ENCODE measurements at places on chromosomes 7 and 10.

GRCh38 chr7:40676221-40676620, 541.4 kb downstream of the SUGCT start:
- no peak for DNase-seq

- no peak for DNase-seq
These were observed 117.9 kb upstream of the TMEM168 start for GRCh38 chr7:112908086-112908485.

DNA sequence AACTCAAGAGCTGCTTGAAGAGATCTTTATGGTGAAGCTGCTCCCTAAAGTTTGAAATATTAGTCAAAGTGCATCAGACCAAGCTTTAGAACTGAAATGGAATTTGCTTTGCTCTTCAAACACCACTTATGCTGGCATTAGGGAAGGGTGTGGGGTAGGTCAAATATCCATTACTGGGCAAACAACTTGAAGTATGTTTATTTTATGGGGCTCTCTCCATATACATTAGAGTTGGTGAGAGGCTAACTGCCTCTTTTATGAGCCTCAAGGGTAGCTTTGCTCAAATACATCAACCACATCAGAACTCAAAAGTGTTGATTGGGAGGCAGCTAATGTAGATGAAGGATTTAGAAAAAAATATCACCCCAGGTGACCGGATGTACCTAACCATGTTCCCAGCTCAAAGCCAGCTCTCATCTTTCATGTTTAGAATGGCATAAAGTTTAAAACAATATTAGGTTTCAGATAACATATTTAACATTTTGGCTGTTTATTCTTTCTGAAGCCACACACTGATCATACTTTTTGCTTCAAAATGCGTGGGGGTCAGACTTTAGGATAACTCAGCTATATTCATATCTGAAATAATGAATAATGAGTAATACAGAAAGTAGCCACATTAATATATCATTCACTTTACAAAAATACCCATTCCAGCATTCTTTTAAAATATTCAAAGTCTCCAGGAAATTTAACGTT, 318.6 kb downstream of the PTEN start:
- DNase-seq: no peak

DNA sequence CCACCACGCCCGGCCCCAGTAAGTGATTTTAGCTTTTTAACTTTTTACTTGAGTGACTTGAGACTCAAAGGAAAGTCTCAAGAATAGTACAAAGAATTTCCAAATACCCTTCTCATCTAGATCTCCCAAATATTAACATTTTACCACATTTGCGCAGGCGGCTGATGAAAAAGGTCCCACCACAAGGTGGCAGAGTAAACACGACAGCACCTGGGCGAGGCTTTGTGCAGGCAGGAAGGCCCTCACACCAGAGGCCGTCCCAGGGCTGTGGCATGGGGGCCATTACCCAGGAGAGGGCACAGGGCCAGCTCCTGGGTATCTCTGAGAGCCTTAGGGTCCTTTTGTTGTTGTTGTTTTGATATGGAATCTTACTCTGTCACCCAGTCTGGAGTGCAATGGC, 50.0 kb upstream of the WIPI2 start:
- DNase-seq: peak; percentile 32

GRCh38 chr10:47026301-47027107, 115.3 kb downstream of the PTPN20 start:
- DNase-seq: no peak

DNA sequence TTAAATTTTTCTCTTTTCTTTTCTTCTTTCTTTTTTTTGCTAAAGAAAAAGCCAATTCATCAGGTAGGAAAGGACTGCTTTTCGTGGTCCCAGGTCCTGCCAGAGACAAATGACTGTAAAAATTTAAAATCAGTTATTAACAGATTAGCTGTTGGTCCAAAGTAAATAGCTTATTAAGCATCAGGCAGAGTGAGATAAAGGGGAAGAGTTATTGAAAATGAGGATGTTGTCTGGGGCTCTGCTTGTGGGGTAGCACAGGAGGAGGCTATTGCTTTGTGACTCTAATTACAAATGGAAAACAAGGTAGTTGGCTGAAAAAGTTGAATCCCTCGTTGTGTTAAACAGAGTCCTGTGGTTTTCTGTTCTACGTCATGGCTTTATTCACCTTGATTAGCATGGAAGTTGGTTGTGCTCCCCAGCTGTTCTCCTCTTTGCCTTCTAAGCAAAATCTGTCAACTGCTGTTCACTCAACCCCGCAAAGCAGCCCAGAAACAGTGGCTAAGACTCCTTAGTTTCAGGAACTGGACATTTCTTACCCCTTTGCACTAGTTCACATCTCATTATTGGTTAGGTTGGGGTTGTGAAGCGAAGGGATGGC, 128.9 kb downstream of the SNX10 start:
- no peak for DNase-seq

GRCh38 chr7:5217851-5218331, 27.9 kb downstream of the WIPI2 start:
- DNase-seq: no peak

- no peak for DNase-seq
These were observed 2.7 kb downstream of the LAMB4 start for GRCh38 chr7:108127461-108127860.

GRCh38 chr7:15228831-15229230, 326.3 kb upstream of the DGKB start:
- no peak for DNase-seq

DNA sequence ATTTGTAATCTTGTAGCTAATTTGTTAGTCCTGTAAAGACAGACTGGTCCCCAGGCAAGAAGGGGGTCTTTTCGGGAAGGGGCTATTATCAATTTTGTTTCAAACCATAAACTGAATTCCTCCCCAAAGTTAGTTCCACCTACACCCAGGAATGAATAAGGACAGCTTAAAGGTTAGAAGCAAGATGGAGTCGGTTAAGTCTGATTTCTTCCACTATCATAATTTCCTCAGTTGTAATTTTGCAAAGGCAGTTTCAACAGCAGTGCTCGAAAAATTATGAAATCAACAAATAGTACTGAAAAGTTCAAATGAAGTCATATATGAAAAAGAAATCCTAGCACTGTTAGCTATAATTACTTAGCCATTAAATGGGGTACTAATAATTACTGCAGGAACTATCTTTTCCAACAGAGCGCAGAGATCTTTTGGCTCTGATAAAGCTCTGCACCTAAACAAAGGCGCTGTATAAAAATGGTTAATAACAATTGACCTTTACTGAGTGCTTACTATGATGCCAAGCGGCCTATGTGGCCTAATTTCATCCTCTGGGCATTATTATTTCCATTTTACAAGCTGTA, 756 bp upstream of the SEC24C start:
- DNase-seq: no peak

DNA sequence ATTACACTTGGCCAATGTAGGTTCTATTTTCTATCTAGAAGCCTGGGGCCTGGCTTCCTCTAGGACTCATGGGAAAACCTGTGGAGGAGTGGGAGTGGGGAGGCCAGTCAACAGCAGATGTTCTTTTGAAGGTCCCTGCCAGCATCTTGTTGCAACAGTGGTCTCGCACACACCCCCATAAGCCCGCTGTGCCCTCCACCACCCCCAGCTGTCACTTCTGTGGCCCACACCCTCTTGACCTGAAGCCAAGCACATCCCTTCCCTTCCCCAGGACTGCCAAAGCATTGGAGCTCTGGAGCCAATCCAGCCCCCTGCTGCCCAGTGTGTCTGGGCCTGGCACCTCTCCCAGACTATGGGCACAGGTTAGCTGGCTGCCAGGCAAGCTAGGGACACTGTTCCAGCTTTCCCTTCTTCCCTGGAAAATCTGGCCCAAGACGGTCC, 1.9 kb upstream of the STX1A start:
- no peak for DNase-seq

DNA sequence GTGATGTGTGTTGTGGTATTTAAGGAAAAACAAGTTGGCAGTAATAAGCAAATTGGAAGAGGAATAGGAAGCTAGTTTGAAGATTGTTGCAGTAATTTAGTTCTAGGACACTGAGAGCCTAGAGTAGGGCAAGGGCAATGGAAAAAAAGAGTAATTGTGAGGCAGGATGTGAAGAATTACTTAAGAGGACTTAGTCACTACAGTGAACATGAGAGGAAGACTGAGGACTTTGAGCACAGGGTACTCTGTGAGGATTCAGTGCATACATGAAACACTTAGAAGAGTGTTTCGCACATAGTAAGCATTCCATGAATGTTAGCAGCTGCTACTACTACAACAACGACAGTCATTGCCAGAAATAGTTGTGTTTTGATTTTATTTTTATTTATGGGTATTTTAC, 30.9 kb upstream of the DKK1 start:
- DNase-seq: no peak

DNA sequence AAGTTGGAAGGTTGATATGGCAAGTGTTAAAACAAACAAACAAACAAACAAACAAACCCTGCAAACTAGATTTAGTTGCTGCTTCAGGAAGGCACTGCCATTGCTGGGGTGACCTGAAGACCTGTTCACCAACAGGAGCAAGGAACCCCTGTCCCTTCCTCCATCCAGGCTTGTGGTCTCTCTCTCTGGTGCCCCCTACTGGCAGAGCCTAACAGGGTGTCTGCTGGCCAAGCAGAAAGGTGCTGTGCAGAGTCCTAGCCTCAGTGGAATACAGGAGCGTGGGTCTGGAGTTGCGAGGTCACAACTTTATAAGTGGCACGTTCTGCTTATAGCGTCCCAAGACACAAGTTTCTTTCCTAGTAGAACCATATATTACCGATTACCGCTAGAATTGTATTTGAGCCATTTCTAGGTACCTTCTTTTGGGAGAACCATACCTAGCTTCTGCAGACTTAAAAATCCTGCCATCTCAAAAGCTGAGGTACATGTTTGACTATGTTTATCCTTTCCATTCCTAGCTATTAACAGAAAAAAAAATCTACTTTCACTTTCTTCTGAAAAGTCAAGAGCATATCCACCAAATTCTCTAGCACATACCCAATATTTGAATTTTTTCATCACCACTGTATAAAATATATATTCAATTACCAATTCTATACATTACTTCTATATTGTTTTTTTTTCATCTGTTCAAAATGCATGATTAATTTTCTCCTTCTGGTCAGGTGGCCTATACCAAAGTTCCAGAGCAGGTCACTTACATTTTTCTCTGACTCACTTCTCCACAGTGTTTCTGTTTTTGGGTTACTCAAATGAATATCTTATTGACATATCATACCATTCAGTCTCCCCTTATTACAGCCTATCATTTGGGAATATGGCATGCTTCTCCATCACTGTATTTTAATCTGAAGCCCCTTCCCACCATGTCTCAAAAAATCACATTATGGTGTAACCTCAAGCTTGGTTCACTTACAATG, 29.1 kb upstream of the CALD1 start:
- peak; percentile 74 for DNase-seq

- DNase-seq: no peak
These were observed 420.7 kb upstream of the NFE2L3 start for GRCh38 chr7:25731068-25731845.
